Smooth muscle cell of the coronary artery (primary cell): ENCODE measurements at places on chromosomes 7 and 10. TPM values are rescaled to one million over a fixed set of nuclear protein-coding genes. Genes with fewer than 3 reads are reported as not detected.

Gene TRIL
- 0.45 and 1.1 TPM in 2 replicates for total RNA-seq

Gene DIP2C
- 9.5 and 24.9 TPM in 2 replicates for total RNA-seq

Gene AUTS2
- 0.75 and 2.8 TPM in 2 replicates for total RNA-seq

Gene DPYSL4
- total RNA-seq = 4.9 and 7.2 TPM in 2 replicates

Gene SUN3
- not detected in 2 replicates for total RNA-seq

Gene CPN1
- not detected in 2 replicates for total RNA-seq

Gene INA
- 0.30 and 0.35 TPM in 2 replicates for total RNA-seq

Gene THSD7A
- total RNA-seq = 0.12 and 0.38 TPM in 2 replicates

Gene FAM131B
- total RNA-seq = 0.98 and 2.7 TPM in 2 replicates

Gene TSPAN13
- total RNA-seq = 0.23 and 30.8 TPM in 2 replicates

Gene ELFN1
- 0.08 and 3.2 TPM in 2 replicates for total RNA-seq

Gene MMD2
- total RNA-seq = not detected in 2 replicates

Gene FAM237B
- total RNA-seq = not detected in 2 replicates

Gene PTPRE
- 0.70 and 0.90 TPM in 2 replicates for total RNA-seq

Gene PILRB
- 3.4 and 8.5 TPM in 2 replicates for total RNA-seq

Gene NKX2-3
- total RNA-seq = not detected in 2 replicates

Gene DCLRE1A
- total RNA-seq = 2.3 and 4.3 TPM in 2 replicates

Gene C10orf67
- total RNA-seq = not detected in 2 replicates

Gene LIPN
- not detected in 2 replicates for total RNA-seq

Gene STEAP2
- 2.6 and 48.2 TPM in 2 replicates for total RNA-seq

Gene PDGFA
- total RNA-seq = 17.9 and 122 TPM in 2 replicates

Gene PRLHR
- total RNA-seq = not detected in 2 replicates

Gene KLF14
- not detected in 2 replicates for total RNA-seq

Gene ZNF487
- total RNA-seq = 2.8 and 5.6 TPM in 2 replicates

Gene SHH
- not detected in 2 replicates for total RNA-seq

Gene PDE1C
- 6.1 and 53.9 TPM in 2 replicates for total RNA-seq

Gene AGR3
- total RNA-seq = not detected in 2 replicates

Gene HOXA11
- not detected in 2 replicates for total RNA-seq

Gene PTF1A
- total RNA-seq = not detected in 2 replicates

Gene CHST15
- 6.8 and 13.0 TPM in 2 replicates for total RNA-seq

Gene CCNJ
- 4.8 and 6.6 TPM in 2 replicates for total RNA-seq

Gene DMBT1
- total RNA-seq = under 0.01 and 0.12 TPM in 2 replicates

Gene LRRC17
- 39.7 and 84.9 TPM in 2 replicates for total RNA-seq

Gene CCDC172
- not detected in 2 replicates for total RNA-seq

Gene INPP5A
- 26.3 and 38.0 TPM in 2 replicates for total RNA-seq

Gene HOXA10
- total RNA-seq = not detected in 2 replicates

Gene MYO3A
- not detected in 2 replicates for total RNA-seq

Gene ANKIB1
- 52.1 and 54.3 TPM in 2 replicates for total RNA-seq

Gene ADAMTS14
- 1.5 and 9.0 TPM in 2 replicates for total RNA-seq

Gene CABCOCO1
- total RNA-seq = 0.60 TPM in 1 of 2 replicates, not detected in the other

Gene GIMAP1
- not detected in 2 replicates for total RNA-seq

Gene TFAM
- 11.7 and 21.0 TPM in 2 replicates for total RNA-seq

Gene HSPA12A
- total RNA-seq = 0.90 and 15.7 TPM in 2 replicates

Gene TFPI2
- total RNA-seq = 0.47 and 166 TPM in 2 replicates

Gene SLC18A2
- under 0.01 TPM in 1 of 2 replicates, not detected in the other for total RNA-seq

Gene OR2A14
- total RNA-seq = not detected in 2 replicates

Gene ANKMY2
- 17.8 and 19.2 TPM in 2 replicates for total RNA-seq

Gene SFRP5
- 0.12 and 3.9 TPM in 2 replicates for total RNA-seq
